Renal cortical epithelial cell (primary cell): ENCODE measurements at places on chromosomes 11 and 22. TPM values are rescaled to one million over a fixed set of nuclear protein-coding genes. Genes with fewer than 3 reads are reported as not detected.

DNA sequence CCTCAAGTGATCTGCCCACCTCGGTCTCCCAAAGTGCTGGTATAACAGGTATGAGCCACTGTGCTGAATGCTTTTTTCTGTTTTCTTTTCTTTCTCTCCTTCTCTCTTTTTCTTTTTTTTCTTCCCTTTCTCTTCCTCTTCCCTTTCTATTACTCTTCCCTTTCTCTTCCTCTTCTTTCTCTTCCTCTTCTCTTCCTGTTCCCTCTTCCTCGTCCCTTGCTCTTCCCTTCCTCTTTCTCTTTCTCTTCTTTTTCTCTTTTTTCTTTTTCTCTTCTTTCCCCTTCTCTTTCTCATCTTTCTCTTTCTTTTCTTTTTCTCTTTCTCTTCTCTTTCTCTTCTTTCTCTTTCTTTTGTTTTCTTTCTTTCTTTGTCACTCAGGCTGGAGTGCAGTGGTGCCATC lies 1.2 kb downstream of the OOSP1 start:
- DNase-seq: no peak

DNA sequence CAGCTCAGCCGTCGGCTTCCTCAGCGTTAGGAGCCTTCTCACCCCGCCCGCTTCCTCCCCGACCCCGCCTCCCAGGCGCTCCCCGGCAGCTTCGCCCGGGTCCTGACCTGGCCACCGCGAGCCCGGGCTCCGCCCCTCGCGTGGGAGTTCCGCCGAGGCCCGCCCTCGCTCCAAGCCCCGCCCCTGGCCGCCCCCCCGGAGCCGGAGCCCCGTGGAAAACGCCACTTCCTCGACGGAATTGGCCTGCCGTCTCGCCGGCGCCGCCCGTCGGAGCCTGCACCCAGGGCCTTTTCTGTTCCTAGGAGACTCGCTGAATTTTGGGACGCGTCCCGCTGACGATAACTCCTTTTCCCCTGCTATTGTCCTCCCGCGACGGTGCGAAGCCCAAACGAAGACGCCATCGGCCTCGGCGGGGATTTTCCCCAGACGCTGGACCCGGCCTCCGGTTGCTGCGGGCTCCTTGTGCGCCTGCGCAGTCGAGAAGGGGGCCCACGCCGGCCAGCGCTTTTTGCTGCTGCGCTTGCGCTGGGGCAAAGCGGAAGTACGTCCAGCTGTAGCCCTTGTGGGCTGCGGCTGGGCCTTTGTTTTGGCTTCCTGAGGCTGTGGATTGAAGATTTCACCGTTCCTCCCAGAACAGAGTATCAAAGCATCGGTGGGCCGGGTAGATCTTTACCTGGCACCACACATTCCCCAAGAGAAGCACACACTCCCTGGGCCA lies 10.0 kb downstream of the RELA start:
- DNase-seq: peak; percentile 79

Gene PANX3
- not detected in 2 replicates for total RNA-seq

DNA sequence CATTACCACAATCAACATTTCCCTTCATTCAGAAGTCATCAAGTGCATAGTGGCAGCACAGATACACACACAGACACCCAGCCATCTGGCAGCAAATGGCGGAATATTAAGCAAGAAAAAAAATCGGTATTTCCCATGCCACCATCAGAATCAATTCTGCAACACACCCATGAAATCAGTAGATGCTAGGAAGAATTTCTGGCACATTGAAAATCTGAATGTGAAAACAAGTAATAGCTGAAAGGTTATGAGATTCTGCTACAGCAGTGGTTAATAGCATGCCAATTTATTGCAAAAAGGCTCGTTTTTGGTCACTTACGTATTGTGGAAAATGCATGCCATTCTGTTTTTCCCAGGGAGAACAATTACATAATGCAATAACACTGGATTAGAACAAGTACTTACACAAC lies 91.1 kb downstream of the PICALM start:
- DNase-seq: no peak

DNA sequence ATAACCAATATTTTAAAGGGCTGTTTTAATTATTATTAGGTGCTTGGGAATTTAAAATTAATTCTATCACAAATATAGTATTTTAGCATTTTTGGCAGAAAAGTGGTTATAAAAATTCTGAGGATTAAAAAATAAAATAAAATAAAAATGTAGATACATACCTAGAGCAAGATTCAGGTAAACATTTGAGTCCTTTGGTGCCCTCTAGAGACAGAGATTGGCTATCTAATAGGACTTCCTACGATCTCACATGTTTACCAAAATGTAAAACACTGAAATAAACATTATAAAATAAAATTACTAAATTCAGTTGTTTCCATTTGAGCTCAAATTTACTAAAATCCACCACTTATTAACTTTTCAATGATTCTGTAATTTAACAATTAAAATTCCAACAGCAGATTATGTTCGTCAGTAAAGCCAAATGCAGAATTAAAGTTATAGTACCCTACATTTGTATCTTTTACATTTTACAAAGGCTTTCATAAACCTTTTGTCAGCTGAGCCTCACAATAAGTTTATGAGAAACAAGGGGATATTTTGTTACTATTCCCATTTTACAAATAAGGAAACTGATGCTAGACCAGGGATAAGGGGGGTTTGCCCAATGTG lies 27.7 kb downstream of the SLC36A4 start:
- DNase-seq: peak; percentile 50

DNA sequence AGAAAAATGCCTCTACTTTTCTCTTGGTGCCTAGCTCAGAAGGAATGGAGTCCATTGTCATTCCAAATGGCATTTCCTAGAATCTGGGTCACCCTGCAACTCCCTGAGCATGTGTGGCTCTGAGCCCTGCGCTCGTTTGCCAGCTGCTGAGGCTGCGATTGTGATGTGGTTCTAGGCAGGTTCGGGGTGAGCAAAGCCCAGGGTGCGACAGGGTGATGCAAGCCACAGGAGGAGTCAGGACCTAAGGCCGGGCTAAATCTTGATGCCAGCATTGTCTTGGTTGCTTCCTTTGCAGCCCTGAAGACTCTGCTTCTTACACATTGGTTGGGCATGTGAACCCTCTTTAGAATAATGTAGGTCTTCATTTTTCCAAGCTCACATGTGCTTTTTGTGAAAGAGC lies 131.0 kb downstream of the MORC2 start:
- no peak for DNase-seq

- peak; percentile 79 for DNase-seq
These were observed 22.0 kb upstream of the ZC3H12C start for GRCh38 chr11:110071197-110071596.

GRCh38 chr11:34671946-34672345 lies 51.1 kb downstream of the EHF start:
- DNase-seq: no peak

- no peak for DNase-seq
These were observed 7.7 kb downstream of the SLC22A8 start for GRCh38 chr11:63007920-63008319.

- DNase-seq: peak; percentile 72
These were observed 21.6 kb upstream of the GDPD4 start for GRCh38 chr11:77322926-77323590.

DNA sequence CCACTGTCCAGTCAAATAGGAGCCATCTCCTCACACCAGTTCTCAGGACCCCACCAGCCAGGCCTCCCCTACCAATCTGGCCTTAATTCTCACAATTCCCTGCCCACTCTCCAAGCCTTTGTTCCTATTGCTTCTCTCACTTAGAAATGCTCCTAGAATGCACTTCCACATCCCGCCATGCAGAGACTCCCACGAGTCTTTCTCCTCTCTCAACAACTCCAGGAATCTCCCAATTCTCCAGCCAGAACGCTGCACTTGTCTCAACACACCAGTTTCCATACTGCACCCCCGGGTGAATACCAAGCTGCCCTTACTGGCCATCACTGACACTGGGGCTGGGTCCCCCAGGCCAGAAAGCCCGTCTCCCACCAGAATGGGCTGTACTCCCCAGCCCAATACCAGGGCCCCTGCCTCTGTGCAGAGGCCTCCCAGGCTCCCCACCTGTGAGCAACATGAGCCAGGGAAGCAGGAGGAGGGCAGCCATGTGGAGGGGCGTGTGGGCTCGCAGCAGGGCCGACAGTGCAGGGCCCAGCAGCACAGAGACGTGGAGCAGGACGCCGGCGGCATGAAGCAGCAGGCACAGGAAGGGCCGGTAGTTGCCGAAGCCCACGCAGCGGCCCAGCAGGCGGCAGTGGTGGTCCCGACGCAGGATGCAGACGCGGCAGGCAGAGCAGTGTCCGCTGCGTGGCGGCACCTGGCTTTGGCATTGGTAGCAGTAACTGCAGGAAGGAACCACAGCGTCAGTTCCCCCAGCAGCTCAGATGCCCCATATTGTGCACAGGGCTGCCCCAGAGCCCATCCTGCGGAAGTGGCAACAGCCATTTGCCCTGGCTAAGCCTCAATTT lies 2.4 kb downstream of the ZDHHC24 start:
- DNase-seq: no peak

DNA sequence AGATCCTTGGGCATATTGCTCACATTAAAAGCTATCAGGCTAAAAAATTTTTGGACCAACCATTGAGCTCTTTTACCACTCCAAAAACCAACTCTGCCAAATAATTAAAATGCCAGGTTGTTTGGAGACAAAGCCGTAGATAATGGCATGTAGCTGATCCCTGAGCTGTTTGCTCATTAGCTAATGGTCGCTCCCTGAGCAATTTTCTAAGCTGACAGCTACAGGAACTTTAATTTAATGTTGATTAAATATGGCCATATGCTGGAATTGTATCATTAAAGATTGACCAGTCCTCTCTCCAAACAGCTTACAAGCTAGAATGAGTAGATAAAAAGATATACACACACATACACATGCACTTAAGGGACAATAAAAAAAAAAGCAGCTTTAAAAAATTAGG lies 216.2 kb upstream of the ARHGAP20 start:
- no peak for DNase-seq

Gene OVCH2
- 0.40 TPM in 1 of 2 replicates, not detected in the other for total RNA-seq

Gene C11orf97
- total RNA-seq: 0.20 TPM in 1 of 2 replicates, not detected in the other

- DNase-seq: peak; percentile 76
These were observed 6.8 kb upstream of the TPBGL start for GRCh38 chr11:75233754-75234172.

Gene CCDC116
- not detected in 2 replicates for total RNA-seq

- no peak for DNase-seq
These were observed 133.9 kb upstream of the BMAL1 start for GRCh38 chr11:13143486-13144297.

GRCh38 chr11:23023319-23023718 lies 163.0 kb upstream of the CCDC179 start:
- DNase-seq: no peak

GRCh38 chr11:120354779-120355178 lies 18.6 kb downstream of the ARHGEF12 start:
- DNase-seq: no peak

Gene INSC
- total RNA-seq: 0.15 and 0.52 TPM in 2 replicates

Gene MICAL2
- 266 and 361 TPM in 2 replicates for total RNA-seq

Gene SPI1
- not detected in 2 replicates for total RNA-seq

DNA sequence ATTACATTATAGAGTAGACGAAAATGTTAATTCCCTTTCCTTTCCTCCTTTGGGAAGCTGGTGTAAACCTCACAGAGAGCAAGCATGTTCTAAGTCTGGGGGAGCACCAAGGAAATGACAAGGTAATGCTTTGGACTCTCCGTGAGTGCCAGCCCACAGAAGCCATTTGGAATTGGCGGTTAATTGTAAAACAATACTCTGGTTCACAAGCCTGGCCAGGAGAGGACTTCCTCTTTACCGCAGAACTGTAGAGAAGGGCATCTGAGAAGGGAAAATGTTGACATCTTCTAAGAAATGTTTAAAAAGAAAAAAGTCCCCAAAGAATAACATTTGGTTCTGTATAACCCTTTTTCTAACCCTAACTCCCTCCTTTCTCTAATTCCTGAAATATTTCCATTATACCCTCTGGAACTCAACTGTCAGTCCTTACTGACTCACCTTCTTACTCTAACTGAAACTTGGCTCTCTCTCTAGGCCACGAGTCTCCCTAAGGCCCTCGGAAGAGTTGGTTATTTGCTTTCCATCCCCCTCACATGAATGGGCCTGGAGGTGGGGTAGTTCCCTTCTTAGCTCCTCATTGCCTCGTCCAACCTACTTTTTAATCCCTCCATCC lies 379.8 kb downstream of the SOX6 start:
- no peak for DNase-seq

Gene CRYBA4
- not detected in 2 replicates for total RNA-seq

GRCh38 chr11:134032501-134033091 lies 36.3 kb upstream of the JAM3 start:
- DNase-seq: no peak
